ENCODE measurements at places on chromosomes 3 and 15.

GRCh38 chr3:42505128-42505848 lies 2.8 kb downstream of the VIPR1 start:
- peak; percentile 8 for DNase-seq

- DNase-seq = no peak
Observed at GRCh38 chr15:56254265-56254664, 10.6 kb upstream of the RFX7 start.

- DNase-seq = no peak
Observed at GRCh38 chr3:3013317-3014052, 96.7 kb downstream of the IL5RA start.

DNA sequence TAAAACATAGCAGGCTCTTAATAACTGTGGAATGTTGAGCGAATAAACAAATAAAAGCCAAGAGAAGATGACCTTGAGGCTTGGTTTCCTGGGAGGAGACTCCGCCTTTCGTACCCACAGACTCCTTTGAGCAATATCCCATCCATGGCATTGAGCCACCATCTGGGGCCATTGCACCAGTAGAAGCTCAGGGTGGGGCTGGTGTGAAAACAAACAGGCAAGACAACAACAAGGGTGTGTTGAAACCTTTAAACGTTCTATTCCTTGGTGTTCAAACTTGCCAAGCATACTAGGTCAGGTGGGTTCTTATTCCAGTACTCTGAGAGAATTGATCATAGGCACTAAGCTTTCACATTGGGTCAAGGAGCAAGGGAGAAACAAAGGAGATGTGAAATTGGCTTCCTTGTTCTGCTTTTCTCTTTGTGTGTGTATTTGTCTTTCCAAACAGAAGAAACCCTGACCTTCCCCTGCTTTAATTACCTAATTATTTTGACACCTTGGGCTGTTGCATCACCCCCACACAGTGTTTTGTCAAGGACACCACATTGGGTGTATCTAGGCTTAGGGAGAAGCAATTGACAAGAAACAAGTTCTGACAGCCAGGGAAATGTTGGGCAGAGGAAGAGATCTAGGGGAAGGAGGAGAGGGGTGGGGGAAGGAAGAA lies 105.1 kb upstream of the BCL6 start:
- no peak for DNase-seq

- DNase-seq = peak; percentile 25
Observed at GRCh38 chr3:150761831-150762661, 923 bp downstream of the SIAH2 start.

DNA sequence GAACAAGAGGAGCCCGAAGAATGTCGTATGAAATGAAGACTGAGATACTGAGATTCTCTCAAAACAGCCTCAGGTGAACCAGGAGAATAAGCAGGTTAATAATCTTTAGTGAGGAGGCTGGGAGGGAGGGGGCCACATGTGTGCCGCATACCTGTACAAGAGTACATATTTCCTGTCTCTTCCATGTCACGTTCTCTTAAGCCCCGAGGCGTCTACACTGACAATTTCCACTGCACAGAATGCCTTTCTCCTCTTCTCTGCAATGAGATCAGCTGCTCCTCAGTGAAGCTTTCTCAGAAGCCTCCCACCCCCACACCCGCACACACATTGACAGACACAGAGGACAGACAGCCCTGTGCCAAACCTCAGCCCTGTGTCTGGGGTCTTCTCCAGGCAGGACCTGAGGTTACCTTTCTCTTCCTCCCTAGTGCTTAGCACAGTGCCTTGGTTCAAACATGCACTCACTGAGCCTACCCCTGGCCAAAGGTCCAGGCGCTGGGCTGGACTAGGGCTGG lies 55.4 kb downstream of the PDZRN3 start:
- no peak for DNase-seq

DNA sequence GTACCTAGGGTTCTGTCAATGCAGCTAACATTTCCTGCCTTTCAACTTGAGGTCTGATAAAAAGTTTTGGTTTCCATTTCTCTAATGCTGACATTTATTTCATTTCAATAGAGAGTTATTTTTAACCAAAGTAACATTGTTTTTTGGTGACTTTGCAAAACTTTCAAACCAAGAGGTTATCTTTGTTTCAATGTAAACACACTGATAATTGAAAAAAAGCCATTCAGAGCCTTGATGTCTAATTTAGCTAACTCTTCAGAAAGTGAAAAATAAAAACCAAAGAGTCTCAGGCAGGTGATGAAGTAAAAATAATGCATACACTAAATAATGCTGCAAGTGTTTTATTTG lies 9.6 kb upstream of the TIPARP start:
- DNase-seq = no peak
